ENCODE measurements at places on chromosomes 4 and X.

DNA sequence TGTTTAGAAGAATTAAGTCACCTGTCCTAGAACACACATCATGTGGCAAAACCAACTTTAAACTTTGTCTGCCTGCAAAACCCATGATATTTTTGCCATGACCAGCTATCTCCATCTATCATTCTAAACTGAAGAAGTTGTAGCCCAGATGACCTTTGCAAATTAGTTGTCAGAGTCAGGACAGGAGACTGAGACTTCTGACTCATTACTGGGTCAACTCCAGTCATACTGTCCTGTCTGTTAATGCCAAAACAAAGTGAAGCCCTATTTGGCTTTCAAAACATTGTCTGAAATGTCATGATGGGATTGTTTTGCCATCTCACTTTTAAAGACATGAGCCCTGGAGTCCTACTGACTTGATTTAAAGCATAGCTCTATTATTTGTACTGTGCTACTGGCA, 365.7 kb upstream of the CPEB2 start:
- DNase-seq = no peak

GRCh38 chrX:107454302-107454701, 4.8 kb downstream of the FRMPD3 start:
- DNase-seq = no peak

DNA sequence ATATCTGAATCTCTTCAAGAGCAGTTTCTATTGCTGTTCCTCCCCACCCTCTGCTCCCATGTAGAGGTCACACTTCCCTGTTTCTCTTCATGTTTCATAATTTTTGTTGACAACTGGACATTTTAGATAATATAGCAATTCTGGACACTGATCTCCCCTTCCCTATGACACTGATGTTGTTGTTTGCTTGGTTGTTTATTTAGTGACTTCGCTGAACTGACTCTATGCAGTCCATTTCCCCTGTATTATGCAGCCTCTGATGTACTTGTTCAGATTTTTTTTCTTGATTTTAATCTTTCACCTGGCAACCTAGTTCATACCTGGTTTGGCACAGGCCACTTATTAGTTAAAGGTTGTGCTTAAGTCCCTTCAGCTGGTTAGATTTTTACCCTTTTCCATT, 29.2 kb downstream of the CLDN2 start:
- DNase-seq = no peak

GRCh38 chrX:14964500-14964899, 91.3 kb downstream of the MOSPD2 start:
- no peak for DNase-seq

GRCh38 chrX:11663875-11664210, 1.9 kb downstream of the ARHGAP6 start:
- DNase-seq = no peak

DNA sequence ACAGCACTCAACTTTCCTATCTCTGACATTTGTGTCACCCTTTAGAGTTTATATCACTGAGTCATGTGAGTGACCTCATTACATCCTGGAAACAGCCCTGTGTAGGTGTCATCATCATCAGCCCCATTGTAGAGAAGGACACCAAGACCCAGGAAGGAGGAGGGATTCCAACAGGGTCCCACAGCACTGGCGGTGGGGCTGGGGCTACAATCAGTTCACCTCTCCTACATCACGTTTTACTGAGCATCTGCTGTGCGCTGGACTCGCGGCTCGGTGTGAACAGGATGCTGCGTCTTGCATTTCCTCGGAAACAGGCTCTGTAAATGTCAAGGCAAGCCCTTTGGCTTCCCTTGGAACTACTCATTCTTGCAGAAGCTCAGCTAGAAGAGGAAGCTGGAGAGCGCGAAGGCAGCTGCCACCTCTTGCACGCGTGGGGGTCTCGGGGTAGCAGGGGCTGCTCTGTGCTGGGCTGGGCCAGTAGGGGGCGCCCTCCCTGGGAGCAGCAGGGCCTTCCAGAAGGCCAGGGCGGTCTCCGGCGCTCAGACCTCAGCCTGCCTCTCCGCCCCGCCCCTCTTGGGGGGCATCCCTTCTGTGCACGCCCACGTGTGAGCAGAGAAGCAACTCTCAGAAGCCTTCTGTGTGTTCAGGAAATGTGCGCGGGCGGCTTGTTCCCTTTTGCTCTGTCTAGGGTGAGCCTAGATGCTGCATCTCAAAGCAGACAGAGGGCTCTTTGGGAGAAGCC, 29.0 kb downstream of the REELD1 start:
- peak; percentile 53 for DNase-seq

- DNase-seq = no peak
These were observed 805.9 kb upstream of the GRID2 start for GRCh38 chr4:91497892-91498291.

GRCh38 chr4:165383591-165384073, 4.8 kb downstream of the CPE start:
- DNase-seq = no peak

DNA sequence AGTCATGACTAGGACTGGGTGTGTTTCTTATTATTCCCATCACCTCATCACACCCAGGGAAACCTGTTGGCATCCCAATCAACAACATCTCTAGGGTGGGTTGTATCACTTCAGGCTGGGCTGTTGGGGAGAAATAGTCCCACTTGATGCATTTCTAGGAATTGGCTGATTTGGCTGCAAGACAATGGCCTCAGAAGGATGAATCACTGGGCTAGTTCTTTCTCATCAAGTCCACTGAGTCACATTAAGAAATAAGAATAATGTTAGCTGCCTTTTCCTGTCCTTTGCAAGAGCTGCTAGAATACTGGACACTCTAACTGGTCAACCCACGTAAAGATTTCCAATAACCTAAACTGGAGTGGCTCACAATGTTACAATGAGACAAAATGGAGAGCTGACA, 104.2 kb downstream of the CHRDL1 start:
- DNase-seq = no peak

- DNase-seq = no peak
These were observed 368.4 kb downstream of the RPA4 start for GRCh38 chrX:97252111-97252510.

DNA sequence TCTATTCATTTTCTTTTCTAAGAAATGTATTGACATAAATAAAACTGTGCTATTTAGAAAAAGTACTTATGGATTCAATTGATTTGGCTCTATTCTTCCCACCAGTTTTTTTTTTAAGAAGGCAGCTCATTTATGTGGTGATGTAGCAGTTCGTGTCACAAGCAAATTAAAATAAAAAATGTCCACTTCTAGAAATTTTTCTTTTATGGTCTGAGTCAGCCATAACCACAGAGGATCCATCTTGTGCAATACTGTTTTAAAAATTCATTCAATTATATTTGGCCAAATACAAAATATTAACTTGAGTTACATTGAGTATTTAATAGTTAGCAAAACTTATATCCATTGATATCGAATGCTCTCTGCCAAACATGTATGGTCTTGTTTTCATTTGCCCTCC, 207.9 kb upstream of the FAT1 start:
- no peak for DNase-seq

GRCh38 chr4:3291411-3291968, 1.3 kb upstream of the RGS12 start:
- DNase-seq = no peak

GRCh38 chrX:9597361-9598035, 132.6 kb downstream of the TBL1X start:
- no peak for DNase-seq

- DNase-seq = no peak
These were observed 13.3 kb upstream of the ARHGEF6 start for GRCh38 chrX:136794080-136794479.

DNA sequence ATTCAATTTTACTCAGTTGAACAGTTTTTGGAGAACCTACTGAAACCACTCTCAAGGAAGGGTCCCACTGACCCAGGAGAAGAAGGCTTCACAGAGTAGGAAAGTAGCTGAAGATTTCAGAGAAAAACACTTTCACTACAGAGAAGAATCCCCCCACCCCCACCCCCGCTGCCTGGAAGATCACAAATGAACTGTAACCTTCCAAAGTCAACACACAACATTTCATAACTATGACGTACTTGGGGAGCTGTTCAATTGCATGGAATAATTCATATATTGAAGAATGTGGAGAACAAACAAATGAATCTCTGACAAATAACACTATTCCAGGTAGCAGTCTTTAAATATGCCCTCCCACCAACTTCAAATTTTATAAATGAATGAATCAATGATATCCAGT, 86.1 kb upstream of the STS start:
- no peak for DNase-seq

- no peak for DNase-seq
These were observed 54.5 kb upstream of the GPR34 start for GRCh38 chrX:41634284-41634683.

DNA sequence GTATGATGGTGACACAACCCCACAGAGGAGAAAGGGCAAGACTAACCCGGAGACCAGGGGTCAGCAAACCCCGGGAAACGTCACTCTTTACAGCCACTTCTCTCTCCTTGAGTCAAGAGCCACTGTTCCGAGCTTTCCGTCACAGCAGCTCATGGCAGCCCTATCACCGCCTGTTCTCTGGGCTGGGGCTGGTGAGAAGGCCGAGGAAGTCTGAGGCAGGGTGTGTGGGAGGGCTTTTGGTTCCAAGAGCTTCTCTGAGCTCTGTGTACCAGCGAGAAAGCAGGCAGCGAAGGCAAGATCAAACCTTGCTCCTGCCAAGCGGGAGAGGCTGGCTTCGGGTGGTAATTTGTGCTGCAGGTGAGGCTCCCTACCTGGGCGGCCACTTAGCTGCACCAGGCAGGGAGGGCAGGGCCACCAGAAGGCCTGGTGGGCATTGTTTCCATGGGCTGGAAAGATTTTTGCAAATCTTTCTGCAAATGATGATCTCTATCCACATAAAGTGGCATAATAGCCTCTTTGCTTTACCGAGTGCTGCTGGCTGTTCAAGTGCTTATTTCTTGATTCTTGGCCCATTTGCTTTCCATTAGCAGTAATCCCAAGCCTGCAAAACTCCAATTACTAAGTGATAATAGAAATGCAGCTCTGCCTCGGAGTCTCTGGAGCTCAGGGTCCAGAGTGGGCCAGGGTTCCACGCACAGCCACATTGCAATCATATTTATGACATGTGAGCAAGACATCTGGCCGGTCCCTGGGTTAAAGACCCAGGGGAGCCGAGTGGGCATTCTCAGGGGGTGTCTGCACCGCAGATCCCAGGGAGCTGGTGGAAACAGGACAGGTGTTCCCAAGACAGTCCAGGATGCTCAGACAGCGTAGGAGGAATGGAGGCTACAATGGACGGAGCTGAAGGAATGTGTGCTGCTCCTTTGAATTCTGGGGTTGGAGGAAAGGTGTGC, 41.5 kb downstream of the DCTD start:
- no peak for DNase-seq

DNA sequence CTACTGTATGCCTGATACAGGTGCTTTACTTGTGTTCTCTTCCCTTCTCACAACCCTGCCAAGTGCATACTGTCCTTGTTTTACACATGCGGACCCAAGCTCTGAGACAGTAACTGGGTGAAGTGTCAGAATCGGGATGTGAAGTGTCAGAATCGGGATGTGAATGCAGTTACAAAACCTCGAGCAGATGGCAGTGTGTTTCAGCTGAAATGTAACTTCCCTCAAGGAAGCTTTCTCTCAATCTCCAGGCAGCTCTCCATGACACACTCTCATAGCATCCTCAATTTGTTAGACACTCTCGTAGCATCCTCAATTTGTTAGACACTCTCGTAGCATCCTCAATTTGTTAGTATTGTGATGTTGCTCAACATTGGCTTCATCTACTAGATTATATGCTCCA, 1.1 kb upstream of the HPSE start:
- DNase-seq = no peak

All from GM12864 (cell line).